NCI-H2081 treated with DMSO at 0.1 percent for 48 hours (cell line): ENCODE measurements at places on chromosomes 7 and 10.

- DNase-seq, result no peak
Observed at GRCh38 chr7:30526163-30526562, 21.5 kb upstream of the GGCT start.

DNA sequence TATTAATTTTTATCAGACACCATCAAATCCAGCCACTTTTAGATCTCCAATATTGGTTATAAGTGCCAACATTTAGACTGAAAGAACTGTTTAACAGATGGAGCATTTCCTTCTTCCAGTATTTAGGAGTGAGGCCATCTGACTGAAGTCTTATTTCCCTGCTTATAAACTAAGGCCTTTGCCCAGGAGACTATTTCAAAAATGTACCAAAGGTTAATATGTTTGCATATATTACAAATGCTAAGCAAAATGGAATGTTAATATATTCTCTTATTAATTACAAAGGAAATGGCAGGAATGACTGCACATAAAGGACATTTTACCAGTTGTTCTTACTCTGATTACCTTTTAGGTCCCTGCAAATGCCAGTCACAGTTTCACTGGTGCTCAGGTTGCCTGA is 238.9 kb upstream of the PLXNA4 start:
- DNase-seq, result no peak

DNA sequence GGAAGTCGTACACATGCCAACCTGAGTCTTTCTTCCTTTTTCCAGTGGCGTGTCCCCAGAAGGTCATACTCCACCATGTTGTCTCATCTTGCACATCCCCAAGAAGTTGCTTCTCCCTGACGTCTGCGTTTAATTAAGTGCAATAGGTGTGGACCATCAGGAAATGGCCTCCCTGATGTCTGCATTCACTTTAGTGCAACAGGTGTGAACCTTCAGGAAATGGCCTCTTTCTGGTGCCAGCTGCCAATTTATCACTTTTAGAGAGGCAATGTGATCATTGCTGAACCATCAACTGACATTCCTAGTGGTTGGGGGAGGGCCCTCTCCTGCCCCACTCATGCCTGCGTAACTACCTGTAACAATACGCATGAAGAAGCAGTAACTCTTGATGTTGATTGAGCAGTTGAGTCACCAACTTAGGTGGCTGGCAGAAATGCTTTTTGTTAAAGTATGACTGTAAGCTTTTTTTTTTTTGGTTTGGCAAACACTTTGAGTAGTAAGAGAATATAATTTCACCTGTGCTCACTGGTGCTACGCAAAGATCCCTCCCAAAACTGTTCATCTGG is 25.8 kb downstream of the SCIN start:
- DNase-seq, result no peak

- no peak for DNase-seq
Observed at GRCh38 chr10:11679946-11680345, 62.2 kb upstream of the ECHDC3 start.

GRCh38 chr10:100562008-100562672 is 26.4 kb downstream of the HIF1AN start:
- DNase-seq, result no peak

DNA sequence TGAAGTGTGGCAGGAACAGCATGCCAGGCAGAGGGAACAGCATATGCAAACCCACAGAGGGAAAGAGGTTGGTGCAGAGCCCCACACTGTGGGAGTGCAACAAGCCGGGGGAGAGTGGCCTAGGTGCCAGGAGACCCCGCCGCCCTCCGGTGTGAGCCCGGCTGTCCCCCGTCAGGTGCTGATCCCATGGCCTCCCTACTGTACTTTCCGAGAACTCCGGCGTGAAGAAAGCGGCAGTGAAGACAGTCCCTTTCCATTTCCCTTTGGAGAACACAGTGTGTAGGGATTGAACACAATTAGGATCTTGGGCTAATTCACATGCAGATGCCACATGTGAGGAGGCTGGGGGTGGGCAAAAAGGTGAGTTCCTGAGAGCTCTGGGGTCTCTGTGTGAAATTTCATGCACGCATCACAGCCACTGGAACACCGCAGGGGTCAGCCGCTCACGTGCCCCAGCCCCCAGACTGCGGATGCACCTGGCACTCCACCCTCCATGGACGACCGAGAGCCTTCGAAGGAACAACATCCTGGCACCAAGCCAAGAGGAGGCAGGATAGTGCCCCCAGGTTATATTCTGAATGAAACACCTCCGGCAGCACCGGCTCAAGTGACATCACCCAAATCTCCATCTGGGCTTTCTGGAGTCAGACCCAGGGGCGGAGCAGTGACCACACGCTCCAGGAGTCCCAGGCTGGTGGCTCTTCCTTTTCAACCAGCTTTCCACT is 82.1 kb upstream of the PPP2R2D start:
- DNase-seq, result no peak

GRCh38 chr7:142722248-142722794 is 27.0 kb upstream of the PRSS1 start:
- DNase-seq, result no peak

GRCh38 chr7:121301446-121302213 is 27.2 kb upstream of the WNT16 start:
- DNase-seq, result no peak

- DNase-seq, result no peak
Observed at GRCh38 chr7:80608336-80608735, 30.1 kb upstream of the CD36 start.

DNA sequence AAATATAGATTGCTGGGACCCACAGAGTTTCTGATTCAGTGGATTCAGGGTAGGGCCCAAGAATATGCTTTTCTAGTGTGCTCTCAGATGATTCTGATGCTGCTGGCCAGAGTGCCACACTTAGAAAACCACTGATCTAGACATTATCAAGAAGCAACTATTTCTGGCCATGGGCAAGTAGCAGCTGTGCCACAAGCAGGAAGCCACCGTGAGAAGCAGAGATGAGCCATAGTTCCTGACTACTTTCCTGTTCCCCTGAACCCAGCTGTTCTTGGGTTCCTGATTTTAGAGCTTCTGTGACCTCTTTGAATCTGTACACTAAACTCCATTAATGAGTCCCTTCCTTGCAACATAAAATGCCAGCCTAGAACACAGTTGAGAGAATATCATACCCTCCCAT is 38.1 kb upstream of the PIK3AP1 start:
- no peak for DNase-seq

- DNase-seq, result no peak
Observed at GRCh38 chr7:148927123-148928045, 43.3 kb upstream of the EZH2 start.

GRCh38 chr7:92246360-92247101 is 757 bp downstream of the ANKIB1 start:
- DNase-seq, result no peak

- no peak for DNase-seq
Observed at GRCh38 chr10:4024027-4024426, 239.0 kb upstream of the KLF6 start.

GRCh38 chr10:103188853-103189252 is 4.2 kb downstream of the NT5C2 start:
- DNase-seq, result no peak

GRCh38 chr7:101538596-101539459 is 90.3 kb downstream of the MYL10 start:
- DNase-seq, result no peak

- no peak for DNase-seq
Observed at GRCh38 chr7:22307816-22308215, 49.1 kb downstream of the RAPGEF5 start.

DNA sequence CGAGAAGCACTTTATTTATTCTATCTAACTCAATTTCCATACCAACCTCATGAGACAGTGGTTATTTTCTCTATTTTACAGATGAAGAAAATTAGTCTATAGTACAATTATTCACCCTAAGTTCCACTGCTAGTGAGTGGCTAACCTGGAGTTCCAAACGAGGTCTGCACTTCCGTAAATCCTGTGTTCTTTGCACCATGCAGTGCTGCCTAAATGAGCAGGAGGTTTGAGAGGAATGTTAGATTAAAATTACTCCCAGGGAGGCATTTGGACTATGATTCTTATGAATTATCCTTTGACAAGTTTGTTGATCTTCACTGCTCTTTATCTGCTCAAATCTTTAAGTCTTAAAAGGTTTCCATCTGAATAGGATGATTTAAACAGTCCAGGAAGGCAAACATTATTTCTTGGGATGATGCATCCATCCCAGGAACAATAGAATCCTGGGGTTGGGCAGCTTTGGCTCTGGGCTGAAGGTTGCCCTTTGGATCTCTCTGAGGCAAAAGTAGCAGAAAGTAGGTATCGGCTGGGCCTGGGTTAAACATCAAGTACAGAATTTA is 400.8 kb downstream of the REEP3 start:
- no peak for DNase-seq

- DNase-seq, result no peak
Observed at GRCh38 chr7:8435095-8435494, 1.7 kb downstream of the NXPH1 start.

GRCh38 chr10:131644289-131644688 is 256.5 kb upstream of the PPP2R2D start:
- no peak for DNase-seq

GRCh38 chr10:132512693-132513345 is 24.8 kb upstream of the INPP5A start:
- DNase-seq, result no peak

DNA sequence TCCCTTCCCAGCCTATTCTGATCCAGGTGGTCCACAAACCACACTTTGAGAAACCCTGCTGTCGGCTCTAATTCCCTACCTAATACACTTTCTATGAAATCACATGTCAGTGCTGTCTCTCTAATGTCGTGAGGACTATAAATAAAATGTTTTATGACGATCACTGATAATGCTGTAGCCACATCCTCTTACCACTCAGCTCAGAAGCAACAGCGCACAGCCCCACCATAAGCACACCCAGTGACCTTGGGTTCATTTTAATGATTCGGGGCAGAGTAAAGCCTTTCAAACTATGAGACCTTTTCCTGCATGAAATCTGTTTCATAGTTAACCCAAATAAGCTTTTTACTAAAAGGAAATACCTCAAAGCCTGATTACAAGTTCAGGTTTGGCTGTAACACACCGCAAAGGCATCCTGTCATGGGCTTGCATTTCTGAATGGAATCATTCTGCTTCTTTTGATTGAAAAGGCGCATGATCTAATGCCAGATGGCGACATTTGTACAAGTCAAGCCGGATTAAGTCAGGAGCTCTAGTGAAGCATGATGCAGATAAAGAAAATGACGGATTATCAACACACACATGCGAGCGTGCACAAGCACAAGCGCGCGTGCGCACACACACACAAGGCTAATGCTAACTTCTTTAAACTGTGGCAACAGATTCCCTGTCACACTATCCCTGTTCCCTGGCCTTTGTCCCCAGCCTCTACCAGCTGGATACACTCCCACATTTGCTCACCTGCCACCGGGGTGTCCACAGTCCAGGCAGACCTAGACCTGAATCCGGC is 180.5 kb upstream of the PDE1C start:
- no peak for DNase-seq

DNA sequence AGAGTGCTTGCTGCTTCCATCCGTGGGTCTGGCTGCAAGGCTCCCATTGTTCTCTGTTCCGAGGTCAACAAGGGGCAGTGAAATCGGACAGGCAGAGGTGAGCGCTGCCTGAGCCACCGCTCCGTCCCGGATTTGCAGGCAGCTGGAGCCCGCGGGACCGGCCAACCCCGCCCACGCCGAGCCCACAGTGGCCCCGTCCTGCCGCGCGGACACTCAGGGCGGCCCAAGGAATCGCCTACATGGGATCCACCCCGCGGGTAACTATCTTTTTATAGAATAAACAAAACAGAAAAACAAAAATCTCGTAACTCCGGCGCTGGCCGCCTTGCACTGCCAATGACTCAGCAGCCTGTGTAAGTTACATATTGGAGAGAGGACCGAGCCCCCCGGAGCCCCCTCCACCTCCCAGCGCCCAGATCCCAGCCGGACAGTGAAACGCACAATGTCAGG is 1.9 kb downstream of the BNIP3 start:
- no peak for DNase-seq

GRCh38 chr7:15888090-15888489 is 201.6 kb upstream of the MEOX2 start:
- no peak for DNase-seq

DNA sequence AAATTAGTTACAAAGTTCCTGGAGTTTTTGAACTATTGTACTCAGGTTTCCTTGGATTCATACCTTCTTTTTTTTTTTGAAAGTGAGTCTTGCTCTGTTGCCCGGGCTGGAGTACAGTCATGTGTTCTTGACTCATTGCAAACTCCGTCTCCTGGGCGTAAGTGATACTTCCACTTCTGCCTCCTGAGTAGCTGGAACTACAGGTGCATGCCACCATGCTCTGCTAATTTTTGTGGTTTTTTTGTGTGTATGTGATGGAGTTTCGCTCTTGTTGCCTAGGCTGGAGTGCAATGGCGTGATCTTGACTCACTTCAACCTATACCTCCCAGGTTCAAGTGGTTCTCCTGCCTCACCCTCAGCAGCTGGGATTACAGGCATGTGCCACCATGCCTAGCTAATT is 22.3 kb downstream of the MCM10 start:
- DNase-seq, result no peak

GRCh38 chr10:133590970-133591359 is 25.6 kb upstream of the SYCE1 start:
- no peak for DNase-seq

- DNase-seq, result no peak
Observed at GRCh38 chr7:77270094-77270480, 70.5 kb upstream of the FGL2 start.

GRCh38 chr10:18689498-18689897 is 30.3 kb downstream of the ARL5B start:
- no peak for DNase-seq

- DNase-seq, result no peak
Observed at GRCh38 chr10:47169581-47169980, 130.4 kb upstream of the GDF10 start.

GRCh38 chr10:93199191-93199751 is 125.6 kb downstream of the CYP26A1 start:
- no peak for DNase-seq

DNA sequence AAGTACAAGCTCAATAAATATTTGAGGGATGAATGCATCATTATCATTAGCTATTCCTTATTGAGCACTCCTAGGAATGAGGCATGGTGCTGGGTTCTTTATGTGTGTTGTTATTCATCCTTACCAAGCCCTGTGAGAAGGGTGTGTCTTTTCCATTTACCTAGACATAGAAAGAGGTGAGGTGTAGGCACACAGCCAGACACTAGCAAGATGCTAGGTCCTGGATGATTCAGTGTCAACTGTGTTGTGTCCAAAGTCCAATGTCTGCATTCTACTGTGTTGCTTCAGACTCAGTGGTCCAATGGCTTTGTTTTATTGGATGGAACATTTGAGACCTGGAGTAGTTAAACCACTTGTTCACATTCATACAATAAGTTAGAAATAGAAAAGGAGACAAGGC is 605.5 kb downstream of the LRMDA start:
- no peak for DNase-seq

GRCh38 chr10:101535949-101536348 is 52.1 kb downstream of the POLL start:
- no peak for DNase-seq

- no peak for DNase-seq
Observed at GRCh38 chr7:132580717-132581285, 4.5 kb upstream of the PLXNA4 start.

GRCh38 chr10:51743146-51743545 is 43.8 kb upstream of the CSTF2T start:
- DNase-seq, result no peak

GRCh38 chr7:25770235-25770634 is 381.8 kb upstream of the NFE2L3 start:
- no peak for DNase-seq

GRCh38 chr10:36725581-36726520 is 399.5 kb upstream of the ANKRD30A start:
- DNase-seq, result peak; percentile 55

- DNase-seq, result no peak
Observed at GRCh38 chr10:21758239-21758638, 224.2 kb downstream of the MLLT10 start.
